Caki2 (cell line): ENCODE measurements at places on chromosomes 16 and 17. TPM values are rescaled to one million over a fixed set of nuclear protein-coding genes. Genes with fewer than 3 reads are reported as not detected.

The SMTNL2 gene
- 2.4 and 2.9 TPM in 2 replicates for total RNA-seq

The SLC16A13 gene
- total RNA-seq: 3.7 and 8.6 TPM in 2 replicates

The NOXO1 gene
- 0.24 TPM in 1 of 2 replicates, not detected in the other for total RNA-seq

The RNF157 gene
- 12.9 and 18.2 TPM in 2 replicates for total RNA-seq

The AIPL1 gene
- not detected in 2 replicates for total RNA-seq

- no peak for DNase-seq
Observed at GRCh38 chr16:27066668-27067537, at the start of gene C16orf82. Gene C16orf82 (plus strand): TSS chr16:27066927.

- DNase-seq: no peak
Observed at GRCh38 chr17:18331879-18332278, 16.8 kb downstream of the SMCR8 start.

DNA sequence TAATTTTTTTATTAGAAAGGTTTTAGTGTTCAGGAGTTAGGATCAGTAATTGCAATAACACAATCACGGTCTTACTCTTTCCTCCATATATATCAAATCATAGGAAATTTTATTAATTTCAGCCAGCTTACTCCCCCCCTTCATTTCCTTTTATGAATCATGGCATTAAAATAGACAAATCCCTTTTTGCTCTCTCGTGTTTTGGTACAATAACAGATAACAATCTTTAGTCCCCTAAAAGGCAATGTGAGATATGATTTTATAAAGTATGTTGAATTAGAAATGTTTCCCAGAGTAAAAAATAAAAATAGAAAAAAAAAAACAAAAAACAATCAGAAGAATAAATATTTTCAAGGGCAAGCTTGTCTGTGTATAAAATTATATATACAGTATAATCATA, 42.6 kb upstream of the RHOT1 start:
- DNase-seq: no peak

DNA sequence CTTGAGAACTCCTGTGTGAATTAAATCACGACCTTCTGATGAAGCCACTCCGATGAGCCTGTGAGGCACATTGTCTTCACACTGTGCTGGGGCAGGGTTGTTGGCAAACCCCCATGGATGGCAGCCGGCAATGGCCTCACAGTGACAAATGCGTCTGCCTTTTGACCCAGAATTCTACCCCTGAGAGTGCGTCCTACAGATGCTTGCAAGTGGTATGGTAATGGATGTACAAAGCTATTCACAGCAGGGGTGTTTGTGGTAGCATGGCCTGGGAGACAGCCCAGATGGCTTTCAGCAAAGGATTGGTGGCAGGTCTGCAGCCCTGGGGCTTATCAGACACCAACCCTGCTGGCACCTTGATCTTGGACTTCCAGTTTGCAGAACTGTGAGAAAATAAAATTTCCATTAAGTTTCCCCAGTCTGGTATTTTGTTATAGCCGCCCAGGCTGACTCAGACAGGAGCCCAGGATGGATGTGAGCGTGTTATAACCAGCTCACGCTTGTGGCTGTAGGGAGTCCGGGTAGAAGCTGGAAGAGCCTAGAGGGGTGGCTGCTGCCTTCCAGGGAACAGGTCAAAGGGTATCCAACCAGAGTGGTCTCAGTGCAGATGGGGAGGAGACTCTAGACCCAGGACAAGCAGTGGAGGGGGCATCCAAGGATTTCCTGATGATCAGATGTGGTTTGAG, 10.1 kb downstream of the AFMID start:
- no peak for DNase-seq

- no peak for DNase-seq
Observed at GRCh38 chr16:70686376-70687101, 686 bp upstream of the MTSS2 start.
